ENCODE measurements at places on chromosomes 7 and 10.

GRCh38 chr10:113390896-113391295 lies 162.0 kb upstream of the HABP2 start:
- DNase-seq, result no peak

- DNase-seq, result no peak
Measured at GRCh38 chr7:52877240-52877639, 158.2 kb upstream of the POM121L12 start.

DNA sequence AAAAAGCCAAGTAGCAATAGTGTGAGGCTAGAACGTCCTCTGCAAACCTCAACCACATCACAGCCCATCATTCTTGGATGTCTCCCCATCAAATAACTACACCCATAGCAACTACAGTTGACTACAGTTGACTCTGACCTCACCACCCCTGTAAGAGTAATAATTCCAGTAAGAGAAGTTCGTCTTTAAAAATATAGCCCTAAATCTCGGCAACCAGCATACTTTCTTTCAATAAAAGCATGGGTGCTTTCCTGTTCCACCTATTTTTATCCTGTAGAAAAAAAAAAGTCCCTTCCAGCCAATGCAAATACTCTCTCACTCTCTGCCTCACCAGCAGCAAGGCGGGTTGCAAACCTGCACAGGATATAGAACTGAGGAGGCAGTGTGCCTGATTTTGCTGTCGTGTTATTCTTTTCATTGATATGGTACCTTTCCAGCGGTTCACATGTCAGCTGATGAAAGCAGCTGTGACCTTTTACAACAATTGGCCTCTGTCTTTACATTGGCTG lies 187.5 kb upstream of the NFE2L3 start:
- DNase-seq, result no peak

DNA sequence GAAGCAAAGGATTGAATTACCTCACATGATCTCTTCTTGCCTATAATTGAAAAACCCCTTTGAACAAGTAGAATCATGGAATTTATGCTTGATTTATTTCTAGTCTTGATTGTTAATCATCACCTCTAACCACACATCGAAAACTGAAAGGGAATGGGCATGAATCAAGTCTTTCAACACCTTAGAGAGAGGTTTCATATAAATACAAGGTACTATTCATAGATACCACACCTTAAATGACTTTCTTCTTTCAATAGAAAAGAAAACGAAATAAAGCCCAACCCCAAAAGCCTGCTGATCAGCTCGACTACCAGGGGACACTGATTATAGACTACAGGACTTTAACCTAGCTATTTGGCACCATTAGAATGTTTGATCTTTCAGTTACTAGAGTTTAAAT lies 128.6 kb upstream of the PTPRZ1 start:
- DNase-seq, result no peak

- no peak for DNase-seq
Measured at GRCh38 chr7:106553446-106553836, 107.5 kb downstream of the CCDC71L start.

GRCh38 chr7:134126146-134126545 lies 994 bp upstream of the LRGUK start:
- no peak for DNase-seq

- no peak for DNase-seq
Measured at GRCh38 chr7:129665013-129665401, 53.5 kb downstream of the NRF1 start.

GRCh38 chr10:84783386-84783785 lies 455.0 kb downstream of the CCSER2 start:
- no peak for DNase-seq

DNA sequence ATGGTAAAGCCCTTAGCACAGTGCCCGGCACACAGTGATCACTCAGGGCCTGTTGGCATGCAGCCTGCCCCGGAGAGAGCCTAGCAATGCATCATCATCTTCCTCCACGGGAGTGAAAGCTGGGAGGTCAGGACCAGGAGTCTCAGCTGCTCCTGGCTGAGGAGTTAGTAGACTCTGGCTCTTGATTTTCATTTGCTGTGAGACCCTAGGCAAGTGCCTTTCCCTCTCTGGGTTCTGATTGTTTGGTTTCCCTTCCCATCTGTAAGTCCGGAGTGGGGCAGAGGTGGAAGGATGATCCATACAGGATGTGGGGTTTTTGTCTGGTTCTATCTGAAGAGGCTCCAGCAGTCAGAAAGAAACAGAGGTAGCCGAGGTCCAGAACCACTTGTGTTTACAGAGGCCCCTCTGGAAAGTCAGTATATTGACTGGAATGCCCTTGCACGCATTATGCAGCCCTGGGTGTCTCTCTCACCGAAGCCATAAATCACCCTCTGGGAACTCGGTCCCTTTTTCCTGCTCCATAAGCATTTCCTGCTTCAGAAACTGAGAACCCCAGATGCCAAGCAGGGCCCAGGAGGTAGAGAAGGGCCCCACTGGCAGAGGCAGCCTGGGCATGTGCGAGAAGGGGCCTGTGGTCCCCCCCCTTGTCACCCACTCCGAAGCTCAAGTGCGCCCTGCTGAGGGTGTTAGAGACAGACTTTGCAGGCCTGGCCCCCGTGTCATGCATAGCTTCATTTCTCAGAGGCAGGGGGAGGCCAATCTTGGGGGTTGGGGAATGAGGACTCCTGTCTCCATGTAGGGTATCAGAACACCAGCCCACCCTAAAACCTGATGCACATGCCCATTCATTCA lies 8.5 kb downstream of the UNC5B start:
- DNase-seq, result no peak

GRCh38 chr7:36958111-36958733 lies 233.9 kb upstream of the AOAH start:
- no peak for DNase-seq

- DNase-seq, result no peak
Measured at GRCh38 chr10:114234132-114234531, 4.9 kb upstream of the VWA2 start.

DNA sequence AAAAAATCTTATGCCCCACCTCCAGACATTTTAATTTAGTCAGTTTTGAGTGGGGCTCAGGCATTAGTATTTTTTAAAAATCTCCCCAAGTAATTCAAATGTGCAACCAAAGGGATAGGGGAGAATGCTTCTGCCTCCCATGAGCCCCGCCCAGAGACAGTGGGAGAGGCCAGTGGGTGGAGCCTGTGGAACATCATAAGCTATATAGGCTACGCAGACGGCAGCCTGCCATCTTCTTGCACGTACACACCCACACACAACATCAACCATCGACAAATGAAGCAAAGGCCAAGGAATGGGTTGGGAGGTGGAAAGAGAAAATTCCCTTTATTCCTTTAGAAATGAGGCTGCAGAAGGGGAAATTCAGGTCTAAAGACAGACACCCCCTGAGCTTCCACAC lies 25.2 kb downstream of the CREB3L2 start:
- DNase-seq, result no peak

DNA sequence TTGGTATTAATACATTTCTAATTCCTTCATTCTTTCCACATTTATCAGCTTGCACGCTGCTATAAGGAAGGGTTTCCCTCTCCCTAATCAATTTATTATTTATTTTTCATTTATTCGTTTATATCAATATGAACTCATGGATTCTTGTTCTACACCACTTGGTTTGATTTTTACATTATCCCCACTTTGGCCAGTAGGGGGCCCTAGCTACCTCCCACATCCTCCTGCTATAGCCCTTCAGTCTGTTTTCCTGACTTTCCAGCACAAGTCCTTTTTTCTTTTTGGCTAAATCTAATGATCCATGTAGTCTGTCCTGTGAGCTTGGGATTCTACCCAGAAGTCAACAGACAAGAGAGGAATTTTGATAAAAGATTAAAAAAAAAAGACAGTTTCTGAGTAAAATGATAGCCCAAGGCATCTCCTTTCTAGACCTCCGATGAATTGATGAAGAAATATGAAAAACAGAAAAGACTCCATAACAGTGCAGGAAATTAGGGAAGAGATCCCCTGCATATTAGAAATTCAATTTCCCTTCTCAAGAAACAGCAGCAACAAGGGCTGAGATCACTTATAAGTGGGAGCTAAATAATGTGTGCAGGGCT lies 47.7 kb downstream of the LYZL2 start:
- peak; percentile 13 for DNase-seq

Data from NCI-H524 (cell line).